ENCODE measurements at places on chromosomes 1 and 21.

GRCh38 chr1:61013946-61014667, 68.3 kb upstream of the NFIA start:
- no peak for DNase-seq

GRCh38 chr1:172814428-172814827, 155.5 kb downstream of the FASLG start:
- DNase-seq: no peak

DNA sequence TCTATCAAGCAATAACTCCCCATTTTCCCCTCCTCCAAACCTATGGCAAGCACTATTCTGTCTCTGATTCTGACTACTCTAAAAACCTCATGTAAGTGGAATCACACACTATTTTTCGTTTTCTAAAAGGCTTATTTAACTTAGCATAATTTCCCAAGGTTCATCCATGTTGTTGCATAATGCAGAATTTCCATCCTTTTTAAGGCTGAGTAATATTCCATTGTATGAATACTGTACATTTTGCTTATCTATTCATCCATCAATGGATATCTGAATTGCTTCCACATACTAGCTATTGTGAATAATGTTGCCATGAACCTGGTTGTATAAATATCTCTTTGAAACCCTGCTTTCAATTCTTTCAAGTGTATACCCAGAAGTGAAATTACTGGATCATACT, 48.2 kb downstream of the TUT4 start:
- no peak for DNase-seq

GRCh38 chr1:243686159-243686558, 163.9 kb downstream of the AKT3 start:
- DNase-seq: peak; percentile 73

DNA sequence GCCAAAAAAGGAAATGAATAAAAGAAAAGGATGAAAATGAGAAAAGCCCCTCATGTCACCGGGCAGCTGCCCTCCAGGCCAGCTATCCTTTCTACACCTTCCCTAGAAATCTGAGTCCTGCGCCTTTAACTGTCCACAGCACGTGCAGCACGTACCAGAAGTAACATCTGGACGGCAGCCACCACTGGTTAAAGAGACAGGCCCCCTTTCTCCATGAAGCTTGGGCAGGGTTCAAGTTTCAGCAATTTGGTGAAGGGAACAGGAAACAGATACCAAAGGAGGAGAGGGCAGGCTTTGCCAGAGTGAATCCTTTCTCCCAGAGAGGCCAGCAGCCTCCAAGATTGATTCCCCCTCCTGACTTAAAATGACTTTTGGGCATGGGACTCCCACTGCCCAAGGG, 3.6 kb upstream of the KIAA2013 start:
- peak; percentile 31 for DNase-seq

DNA sequence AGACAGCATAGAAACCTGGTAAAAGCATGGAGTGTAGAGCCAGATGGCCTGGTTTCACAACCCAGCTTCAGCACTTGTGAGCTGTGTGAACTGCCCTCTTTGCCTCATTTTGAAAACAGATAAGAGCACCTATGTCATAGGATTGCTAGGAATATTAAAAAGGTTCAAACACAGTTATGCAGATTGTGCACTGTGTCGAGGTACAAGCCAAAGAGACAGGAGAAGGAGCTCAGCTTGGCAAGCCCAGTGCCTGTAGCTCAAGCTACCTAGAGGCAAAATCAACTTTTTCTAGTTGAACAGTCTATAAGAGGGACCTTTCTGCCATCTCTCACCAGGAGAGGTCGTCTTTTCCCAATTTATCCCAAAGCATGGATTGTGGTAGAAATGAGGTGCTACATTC, 5.0 kb downstream of the CHODL start:
- no peak for DNase-seq

- DNase-seq: no peak
Measured at GRCh38 chr1:225972344-225973152, 26.6 kb downstream of the SDE2 start.

DNA sequence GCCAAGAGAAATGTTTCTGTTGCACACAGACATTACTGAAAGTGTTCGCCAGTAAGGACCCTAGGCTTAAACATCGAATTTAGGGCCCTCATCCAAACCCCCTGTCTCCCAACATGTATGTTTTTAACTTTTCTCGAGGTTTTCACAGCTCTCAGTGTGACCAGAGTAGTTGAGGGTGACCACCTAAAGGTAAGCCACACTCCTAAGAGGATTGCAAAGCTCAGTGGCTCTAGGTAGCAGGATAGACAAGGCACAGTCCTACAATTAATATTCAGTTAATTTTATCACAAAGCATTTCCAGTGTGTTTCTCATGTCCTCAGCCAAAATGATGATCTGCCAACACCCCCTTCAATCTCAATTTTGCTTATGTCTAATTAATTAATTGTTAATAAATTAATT, 695 bp upstream of the ALG14 start:
- DNase-seq: no peak

- DNase-seq: no peak
Measured at GRCh38 chr1:168468042-168468809, 75.6 kb downstream of the XCL2 start.

GRCh38 chr1:153565529-153566374, at the start of gene S100A2:
Gene S100A2, minus strand, starts transcription at chr1:153565844. Its CDS starts 1,967 bp downstream, at chr1:153563877.
- peak; percentile 92 for DNase-seq

- peak; percentile 57 for DNase-seq
Measured at GRCh38 chr1:6260961-6261614, at the start of gene GPR153. Gene GPR153, minus strand, starts transcription at chr1:6261098. Its CDS starts 6,193 bp downstream, at chr1:6254905.

All from inflammatory macrophage treated with lipopolysaccharide for 4 hours (primary cell).